ENCODE measurements at places on chromosomes 6 and 20.

DNA sequence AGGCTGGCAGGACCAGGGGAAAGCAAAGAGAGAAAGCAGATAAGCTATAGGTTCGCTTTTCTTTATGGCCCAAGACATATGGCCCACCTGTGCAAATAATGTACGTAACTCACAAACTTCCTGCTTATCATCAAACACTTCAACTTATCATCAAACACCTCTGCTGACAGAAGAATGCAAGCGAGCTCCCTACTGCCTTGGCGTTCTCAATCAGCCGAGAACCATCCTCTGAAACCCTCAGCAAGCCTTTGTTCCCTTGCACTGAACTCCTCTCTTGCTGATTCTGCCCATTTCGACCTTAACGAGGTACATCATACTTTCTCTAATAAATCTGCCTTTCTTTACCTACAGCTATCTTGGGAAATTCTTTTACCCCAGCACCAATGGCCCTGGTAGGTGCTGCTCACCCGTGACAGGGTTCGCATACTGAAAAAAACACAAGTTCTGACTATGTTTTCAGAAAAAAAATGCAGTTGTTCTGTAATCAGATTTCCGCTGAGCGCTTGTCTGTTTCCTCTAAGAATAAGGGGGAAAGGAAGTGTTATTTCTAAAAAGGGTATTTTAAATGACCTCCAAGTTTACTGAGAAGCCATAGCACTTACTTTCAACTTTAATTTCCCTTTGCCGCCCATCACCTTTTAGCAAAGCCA is 28.3 kb downstream of the SERPINB6 start:
- DNase-seq = no peak

DNA sequence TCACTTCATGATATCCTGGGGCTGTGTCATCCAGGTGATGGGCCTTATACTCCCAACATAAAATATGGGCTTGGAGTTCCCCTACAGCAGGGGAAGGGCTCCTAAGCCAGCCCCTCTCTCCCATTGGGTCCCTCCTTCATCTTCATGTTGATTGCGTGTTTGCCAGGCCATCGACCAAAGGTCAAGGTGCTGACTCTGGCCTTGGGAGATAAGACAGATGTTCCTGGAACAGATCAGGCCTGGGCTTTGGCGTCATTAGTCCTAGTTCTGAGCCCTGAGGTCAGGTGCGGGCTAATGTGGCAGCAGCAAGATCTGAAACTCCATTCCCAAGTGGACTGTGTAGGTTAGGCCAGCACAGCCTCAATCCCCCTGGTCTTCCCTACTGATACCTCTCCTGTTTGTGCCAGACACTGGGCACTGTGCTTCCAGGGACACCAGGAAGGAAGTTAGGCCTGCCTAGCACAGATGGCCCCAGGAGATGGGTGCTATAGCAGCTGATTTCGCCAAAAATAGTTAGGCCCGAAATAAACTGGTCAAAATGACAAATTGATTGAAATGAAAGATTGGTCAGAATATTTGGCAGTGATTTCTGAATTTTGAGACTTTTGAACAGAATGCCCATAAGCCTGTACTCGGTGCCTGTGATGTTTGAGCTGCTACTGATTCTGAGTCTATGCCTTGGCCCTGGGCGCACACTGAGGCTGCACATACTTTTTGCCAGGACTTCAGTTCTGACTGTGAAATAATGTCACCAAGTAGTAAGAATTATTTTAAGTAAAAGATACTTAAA is 28.8 kb downstream of the EPB41L1 start:
- DNase-seq = no peak

DNA sequence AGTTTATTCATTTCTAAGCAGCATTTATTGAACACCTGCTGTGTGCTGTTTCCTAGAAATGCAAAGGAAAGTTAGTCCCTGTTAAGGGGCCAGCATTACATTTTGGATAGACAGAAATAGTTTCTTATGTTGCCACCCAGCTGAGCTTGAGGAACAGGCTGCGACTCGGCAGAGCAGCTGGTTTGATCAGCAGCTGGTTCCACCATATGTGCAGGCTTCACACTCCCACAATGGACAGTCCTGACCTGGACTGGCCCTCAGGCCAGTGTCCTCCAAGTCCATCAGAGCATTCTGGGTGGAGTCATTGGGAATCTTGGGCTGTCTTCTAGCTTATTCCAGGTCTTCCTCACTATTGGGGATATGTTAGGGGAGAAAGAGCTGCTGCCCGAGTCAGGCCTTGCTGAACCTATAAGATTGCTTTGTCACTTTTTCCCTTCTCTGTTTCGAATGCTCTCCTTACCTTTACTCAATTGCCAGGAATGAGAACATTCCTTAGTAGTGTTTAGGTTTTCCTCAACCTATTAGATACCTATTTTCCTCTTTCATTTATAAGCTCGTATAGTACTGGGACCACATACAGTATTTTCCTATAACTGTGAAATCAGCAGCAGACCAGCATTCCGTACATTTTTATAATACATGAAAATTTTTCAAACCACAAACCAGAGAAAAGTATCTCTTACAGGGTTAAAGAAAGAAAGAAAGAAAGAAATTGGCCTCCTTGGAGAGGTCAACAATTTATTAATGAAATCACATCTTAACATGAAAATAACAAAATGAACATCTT is 203.0 kb downstream of the FARS2 start:
- no peak for DNase-seq

DNA sequence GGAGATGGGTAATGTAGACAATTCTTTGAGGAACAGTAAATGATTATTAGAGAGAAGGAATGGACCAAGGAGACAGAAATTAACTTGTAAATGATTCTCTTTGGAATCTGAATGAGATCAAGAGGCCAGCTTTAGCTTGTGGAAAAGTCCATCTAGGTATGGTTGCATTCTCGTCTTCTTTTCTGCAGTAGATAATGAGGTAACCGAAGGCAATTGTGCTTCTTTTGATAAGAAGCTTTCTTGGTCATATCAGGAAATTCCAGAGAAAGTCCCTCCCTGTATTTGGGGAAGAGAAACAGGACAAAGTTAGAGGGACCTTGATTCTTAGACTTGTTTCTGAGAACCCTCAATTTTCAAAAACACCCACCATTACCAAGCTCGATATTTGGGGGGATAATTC is 109.1 kb upstream of the PRSS16 start:
- DNase-seq = no peak

- DNase-seq = no peak
Measured at GRCh38 chr6:5695260-5696245, 311.2 kb downstream of the NRN1 start.

DNA sequence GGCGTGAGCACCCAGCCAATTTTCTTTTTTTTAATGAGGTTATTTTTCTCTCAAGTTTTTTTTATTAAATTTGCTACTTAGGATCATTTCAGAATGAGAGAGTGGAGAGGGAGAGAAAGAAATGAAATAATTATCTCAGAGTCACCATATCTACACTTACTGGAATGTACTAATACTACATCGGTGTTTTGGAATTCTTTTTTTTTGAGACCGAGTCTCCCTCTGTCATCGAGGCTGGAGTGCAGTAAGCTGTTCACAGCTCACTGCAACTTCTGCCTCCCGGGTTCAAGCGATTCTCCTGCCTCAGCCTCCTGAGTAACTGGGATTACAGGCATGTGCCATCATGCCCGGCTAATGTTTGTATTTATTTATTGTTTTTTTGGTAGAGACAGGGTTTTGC is 27.8 kb downstream of the ANKRD6 start:
- no peak for DNase-seq

DNA sequence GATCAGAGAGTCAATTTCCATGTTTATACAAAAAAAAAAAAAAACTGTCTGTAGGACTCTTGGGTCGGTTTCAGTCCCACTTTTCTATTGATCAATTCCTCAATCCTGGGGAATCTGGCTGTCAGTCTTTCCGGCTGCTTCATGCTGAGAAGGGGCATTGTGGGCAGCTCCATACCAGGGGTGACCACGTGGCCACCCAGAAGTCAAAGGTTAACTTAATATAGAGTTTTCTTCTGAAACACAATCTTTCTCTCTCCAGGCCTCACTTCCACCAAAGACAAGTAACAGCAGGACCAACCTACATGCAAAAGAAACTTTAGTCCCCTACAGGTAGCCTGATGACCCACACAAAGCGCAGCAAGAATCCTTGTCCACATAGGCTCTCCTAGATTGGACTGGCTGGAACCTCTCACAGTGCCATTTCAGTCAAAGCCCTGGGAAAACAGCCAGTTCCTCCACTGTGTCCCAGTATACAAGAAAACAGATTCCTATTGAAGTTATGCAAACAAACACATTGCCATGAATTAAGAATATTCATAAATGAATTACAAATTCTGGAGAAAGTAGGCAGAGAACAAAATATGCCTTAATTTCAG is 18.5 kb upstream of the SERPINB9 start:
- DNase-seq = no peak

DNA sequence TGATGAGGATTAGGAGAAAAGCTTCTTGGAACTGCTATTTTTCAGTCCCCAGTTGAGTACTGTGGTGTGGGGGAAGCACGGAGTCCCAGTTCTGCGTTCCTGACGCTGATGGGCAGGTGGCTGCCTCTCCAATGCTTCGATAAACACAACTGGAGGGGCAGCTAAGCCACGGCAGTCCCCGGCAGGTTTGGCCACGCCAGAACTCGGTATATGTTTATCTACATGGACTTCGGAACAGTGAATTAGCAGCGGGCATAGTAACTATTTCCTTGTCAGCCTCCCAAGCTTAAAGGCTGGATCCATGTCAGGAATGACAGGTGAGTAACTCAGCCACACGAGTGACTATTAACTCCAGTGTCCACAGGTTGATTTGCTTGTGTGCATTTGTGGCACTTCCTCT is 354.4 kb downstream of the ZFAND3 start:
- no peak for DNase-seq

DNA sequence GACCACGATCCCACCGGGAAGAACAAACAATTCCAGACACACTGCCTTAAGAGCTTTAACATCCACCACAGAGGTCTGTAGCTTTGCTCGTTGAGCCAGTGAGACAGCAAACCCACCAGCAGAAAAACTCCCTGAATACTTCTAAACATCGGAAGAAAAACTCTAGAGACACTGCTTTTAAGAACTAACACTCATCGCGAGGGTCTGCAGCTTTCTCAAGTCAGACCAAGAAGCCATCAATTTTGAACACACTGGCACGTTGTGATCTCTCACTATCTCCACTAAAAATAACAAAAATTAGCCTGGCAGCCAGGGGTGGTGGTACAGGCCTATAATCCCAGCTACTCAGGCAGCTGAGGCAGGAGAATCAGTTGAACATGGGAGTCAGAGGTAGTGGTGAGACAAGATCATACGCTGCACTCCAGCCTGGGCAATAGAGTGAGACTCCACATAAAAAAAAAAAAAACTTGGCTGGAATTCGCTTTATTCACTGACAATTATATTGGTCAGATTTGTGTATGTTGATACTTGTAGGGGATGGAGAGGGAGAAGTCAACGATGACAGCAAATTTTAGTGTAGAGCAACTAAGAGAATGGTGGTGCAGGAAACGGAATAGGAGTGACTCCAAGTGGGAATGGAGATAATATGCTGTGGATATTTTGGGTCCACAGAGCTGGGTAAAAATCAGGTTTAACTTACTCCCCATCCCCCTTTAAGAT is 860 bp upstream of the TMEM14C start:
- no peak for DNase-seq

GRCh38 chr20:52748990-52749389 is 223.2 kb upstream of the TSHZ2 start:
- DNase-seq = no peak

- no peak for DNase-seq
Measured at GRCh38 chr6:157596461-157596860, 215.5 kb downstream of the ZDHHC14 start.

DNA sequence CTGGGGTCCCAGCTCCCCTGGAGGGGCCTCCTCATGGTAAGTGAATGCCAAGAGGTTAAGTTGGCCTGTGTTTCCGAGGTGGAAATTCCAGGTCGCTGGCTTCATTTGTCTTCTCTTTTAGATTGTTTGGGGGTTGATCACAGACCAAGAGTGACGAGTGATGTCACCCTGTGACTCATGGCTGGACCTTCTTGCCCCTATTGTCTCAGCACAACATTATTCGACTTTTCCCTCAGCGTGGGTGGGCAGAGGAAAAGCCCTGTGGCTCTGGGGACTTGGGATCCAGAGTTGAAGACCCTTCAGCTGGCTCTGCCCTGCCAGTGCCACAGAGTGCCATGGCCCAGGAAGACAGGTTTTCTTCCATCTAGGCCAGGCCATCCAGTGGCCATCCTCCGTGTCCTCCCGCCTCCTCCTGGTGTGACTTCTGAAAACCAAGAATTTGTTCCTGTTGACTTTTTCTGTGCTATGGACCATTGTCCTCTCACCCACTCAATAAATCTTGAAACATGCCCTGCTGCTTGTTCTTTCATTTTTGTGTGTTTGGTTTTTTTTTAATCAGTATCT is 15.4 kb upstream of the SNHG17 start:
- DNase-seq = no peak

DNA sequence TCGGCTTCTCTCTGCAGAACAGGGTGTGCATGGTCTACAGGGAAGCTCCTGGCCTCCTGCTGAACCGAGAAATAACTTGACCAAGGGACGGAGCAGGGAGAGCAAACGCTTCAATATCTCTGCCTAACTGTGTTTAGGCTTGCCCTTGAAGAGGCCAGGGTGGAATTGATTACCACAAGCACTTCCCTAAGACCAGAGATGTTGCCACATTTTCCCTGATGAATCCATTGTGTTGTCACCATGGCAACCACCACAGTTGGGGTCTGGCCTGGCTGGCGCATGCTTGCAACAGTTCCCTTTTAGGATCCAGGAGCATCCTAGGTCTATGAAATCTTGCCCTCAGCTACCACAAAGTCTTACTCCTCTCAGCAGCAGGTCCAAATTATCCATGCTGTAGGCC is 213.5 kb upstream of the SULF2 start:
- no peak for DNase-seq

DNA sequence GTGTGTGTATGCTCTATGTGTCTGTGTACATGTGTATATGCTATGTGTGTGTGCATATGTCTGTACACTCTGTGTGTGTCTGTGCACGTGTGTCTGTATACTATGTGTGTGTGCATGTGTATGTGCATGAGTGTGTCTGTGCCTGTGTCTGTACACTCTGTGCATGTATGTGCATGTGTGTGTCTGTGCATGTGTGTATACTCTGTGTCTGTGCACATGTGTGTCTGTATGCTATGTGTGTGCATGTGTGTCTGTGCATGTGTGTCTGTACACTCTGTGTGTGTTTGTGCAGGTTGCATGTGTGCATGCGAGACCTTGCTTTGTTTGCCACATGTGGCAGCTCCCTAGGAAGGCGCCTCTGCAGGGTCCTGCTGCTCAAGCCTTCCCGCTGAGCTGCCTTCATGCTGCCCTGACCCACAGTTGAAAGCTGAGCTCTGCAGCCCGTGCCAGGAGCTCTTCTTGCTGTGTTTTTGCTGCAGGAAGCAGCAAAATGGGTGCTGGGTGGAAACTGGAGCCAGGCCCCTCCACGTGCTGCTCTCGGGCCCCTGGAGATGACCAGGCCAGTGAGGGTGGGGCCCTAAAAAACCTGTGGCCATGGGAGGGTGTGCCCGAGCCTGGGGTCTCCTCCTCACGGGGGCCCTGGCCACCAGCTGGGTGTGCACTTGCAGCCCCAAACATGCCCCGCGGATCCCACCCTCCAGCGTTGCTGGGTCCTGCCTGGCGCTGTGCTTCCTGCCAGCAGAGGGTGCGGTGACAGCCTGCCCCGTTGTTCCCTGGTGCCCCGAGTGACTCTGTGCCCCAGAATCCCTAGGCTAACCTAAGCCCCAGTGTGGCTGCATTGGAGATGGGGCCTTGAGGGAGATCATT is 109.1 kb downstream of the DACT2 start:
- no peak for DNase-seq

- no peak for DNase-seq
Measured at GRCh38 chr20:58188527-58188926, 39.9 kb downstream of the ANKRD60 start.

GRCh38 chr6:65642776-65643175 is 64.2 kb downstream of the EYS start:
- DNase-seq = no peak

All from CD8-positive, alpha-beta memory T cell (primary cell).